ENCODE measurements at places on chromosomes 7 and 10.

DNA sequence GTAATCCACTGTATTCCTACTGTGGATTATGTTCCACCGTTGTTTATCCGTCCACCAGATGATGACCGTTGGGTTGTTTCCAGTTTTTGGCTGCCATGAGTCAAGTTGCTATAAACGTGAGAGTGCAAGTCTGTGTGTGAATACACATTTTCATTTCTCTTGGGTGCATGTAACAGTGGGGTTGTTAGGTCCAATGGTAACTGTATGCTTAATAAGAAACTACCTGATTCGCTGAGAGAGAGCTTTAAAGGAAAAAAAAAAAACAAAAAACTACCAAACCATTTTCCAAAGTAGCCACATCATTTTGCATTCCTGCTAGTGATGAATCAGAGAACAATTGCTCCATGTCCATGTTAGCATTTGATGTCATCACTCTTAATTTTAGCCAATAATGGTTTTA is 15.9 kb downstream of the UBN2 start:
- DNase-seq: no peak

DNA sequence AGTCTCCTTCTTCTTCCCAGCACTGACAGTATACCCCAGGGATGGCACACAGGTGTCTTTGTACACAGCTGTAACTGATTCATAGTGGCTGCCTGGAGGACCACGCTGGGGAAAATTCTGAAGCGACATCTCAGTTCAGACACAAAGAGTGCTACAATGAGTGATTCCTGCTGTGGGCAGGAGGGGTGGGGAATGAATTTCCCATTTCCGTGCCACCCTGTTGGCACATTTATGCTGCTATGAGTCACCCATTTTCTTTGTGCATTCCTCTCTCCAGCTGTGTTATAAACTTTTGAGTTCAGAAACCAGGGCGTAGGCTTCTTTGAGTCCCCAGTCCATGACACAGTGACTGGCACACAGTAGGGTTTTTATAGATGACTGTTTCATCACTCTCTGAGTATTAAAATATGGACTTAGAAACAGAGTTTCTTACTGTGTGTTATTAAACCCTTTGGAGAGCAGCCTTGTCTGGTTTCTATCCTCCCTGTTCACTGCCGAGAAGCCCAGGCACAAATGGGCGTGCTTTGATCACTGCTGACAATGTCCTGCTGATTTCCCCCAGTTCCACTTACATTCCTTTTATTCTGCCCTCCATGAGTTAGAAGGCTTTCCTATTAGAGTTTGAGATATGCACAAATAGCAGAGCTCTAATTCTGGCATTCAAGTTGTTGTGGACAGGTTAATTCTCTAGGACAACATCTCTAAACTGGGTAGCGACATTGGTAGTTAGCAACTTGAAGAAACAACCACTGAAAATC is 24.0 kb upstream of the NPS start:
- DNase-seq: no peak

- no peak for DNase-seq
Observed at GRCh38 chr7:117014673-117015133, 61.4 kb downstream of the ST7 start.

GRCh38 chr10:112131346-112131745 is 52.2 kb downstream of the GPAM start:
- no peak for DNase-seq

Data from hindlimb muscle (tissue), 1 donor.